ENCODE measurements at places on chromosomes 6 and 20.

GRCh38 chr6:166955121-166955864 lies 1.1 kb downstream of the RNASET2 start:
- DNase-seq = no peak

DNA sequence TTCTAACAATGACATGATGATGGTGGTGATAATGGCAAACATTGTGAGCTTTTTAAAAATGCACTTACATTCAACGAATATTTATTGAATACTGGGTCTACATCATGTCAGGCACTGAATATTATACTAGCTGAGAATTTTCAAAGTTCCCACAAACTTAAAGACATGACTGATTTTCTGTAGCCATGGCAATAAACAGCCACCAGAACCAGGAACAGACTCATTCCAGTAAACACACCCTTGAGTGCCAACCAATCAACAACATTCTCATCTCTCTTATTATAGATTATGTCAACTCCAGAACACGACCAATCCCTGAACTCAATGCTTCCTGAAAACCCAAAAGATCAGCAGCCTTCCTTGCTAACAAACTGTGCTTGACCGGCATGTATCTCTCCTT lies 212.4 kb upstream of the RUNX2 start:
- no peak for DNase-seq

DNA sequence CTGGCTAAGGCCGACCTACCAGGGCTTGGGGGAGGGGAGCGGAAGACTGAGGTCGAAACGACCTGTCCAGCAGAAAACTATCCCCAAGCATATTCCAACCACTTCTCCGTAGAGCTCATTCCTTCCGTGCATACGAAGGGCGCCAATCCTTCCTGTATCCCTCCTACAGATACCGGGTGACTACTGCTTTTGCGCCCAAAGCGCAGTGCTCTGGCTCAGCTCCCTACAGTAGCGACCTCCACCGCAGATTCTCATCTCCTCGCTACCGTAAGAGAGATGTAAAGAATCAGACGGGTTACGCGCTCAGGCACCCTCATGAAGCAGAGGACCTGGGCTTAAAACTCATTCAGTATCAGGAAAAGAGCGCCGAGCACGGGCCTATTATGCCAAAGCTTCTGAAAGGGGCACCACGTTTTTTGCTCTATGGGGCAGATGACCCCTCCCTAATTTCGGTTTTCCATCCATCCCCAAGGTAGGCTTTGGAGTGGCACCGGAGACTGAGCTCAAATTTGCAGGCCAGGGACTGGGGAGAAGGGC lies 563 bp upstream of the NNAT start:
- DNase-seq = no peak

DNA sequence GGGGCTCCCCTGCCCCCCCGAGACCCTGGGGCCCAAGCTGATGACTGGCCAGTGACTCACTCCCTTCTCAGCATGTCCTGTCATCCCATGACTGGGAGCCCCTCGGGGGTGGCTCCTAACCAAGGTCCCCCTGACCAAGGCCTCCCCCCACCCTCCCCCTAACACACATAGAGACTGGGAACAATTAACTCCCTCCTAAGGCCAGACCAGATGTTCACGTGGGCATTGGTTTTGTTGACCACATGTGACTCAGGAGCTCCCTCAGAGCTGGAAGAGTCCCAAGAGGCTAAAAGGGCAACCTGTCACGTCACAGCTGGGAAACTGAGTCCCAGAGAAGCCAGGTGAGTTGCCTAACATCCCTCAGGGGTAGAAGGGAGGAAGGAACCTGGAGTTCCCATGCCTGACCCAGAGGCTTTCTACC lies 10.6 kb upstream of the CCN5 start:
- DNase-seq = no peak

GRCh38 chr6:149856256-149856994 lies 7.7 kb downstream of the LRP11 start:
- DNase-seq = peak; percentile 31

GRCh38 chr6:15335385-15335784 lies 89.5 kb downstream of the JARID2 start:
- DNase-seq = no peak

GRCh38 chr20:10505827-10506226 lies 70.7 kb downstream of the SLX4IP start:
- no peak for DNase-seq

GRCh38 chr6:111210194-111210728 lies 123.0 kb downstream of the SLC16A10 start:
- peak; percentile 59 for DNase-seq

- no peak for DNase-seq
Measured at GRCh38 chr20:63070301-63070625, 63.5 kb upstream of the BHLHE23 start.

- no peak for DNase-seq
Measured at GRCh38 chr6:148866657-148867268, 119.9 kb downstream of the UST start.

DNA sequence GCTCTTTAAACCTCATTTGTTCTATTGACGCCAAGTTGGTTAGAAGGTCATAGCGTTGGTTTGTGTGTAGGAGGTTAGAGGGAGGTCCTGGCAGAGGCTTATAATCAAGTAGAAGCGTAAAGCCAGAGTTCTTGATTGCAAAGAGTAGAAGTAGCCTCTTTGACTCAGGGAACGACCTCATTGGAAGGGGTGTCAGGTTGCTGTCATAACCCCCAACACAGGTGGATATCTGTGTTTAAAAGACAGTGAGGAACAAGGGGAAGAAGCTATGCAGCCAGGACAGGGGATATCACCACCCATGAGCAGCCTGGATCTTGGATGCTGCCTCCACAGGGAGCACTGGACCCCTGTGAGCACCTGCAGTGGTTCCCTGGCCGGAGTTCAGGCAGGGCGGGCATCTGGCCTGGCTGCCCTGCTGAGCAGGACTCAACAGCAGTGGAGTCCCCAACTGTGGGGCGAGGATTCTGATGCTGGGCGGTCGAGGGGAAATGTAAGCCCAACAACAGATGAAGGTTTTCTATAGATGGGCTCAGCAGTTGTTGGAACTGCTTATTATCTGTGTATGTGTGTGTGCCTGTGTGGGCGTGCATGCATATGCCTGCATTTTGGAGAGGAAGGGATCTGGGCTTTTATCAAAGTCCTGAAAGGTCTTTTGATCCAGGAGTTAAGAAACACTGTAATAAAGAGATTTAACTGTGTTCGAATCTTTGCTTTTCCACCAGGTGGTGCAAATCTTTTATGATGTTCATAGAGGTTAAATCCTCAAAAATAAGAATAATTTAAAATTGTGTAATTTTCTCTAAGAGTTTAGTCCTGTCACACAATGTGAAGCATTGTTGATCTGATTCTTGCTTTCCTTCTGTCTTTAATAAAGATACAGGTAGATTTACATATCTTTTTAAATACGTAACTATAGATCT lies 27.7 kb downstream of the HIVEP1 start:
- DNase-seq = no peak
